ENCODE measurements at places on chromosomes 7 and 10.

DNA sequence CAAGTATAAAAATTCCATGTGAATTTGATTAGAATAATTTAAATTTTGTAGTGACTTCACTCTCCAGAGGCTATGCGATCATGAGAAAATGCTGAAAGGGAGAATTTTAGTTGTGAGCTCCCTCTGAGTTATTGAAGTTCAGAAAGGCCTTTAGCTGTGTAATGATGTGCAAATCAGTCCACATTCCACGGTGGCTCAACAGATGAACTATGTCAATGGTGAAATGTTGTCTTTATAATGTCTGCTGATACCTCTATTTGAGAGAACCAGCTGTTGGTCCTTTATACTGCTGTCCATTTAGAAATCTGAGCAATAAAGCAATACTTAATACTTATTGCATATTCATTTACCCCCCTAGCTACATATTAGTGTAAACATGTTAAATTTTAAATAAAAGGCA, 7.1 kb upstream of the ITGB8 start:
- DNase-seq: no peak

- DNase-seq: no peak
Observed at GRCh38 chr10:89785095-89785494, 83.7 kb downstream of the KIF20B start.

- DNase-seq: no peak
Observed at GRCh38 chr10:123559823-123560092, 106.4 kb upstream of the GPR26 start.

DNA sequence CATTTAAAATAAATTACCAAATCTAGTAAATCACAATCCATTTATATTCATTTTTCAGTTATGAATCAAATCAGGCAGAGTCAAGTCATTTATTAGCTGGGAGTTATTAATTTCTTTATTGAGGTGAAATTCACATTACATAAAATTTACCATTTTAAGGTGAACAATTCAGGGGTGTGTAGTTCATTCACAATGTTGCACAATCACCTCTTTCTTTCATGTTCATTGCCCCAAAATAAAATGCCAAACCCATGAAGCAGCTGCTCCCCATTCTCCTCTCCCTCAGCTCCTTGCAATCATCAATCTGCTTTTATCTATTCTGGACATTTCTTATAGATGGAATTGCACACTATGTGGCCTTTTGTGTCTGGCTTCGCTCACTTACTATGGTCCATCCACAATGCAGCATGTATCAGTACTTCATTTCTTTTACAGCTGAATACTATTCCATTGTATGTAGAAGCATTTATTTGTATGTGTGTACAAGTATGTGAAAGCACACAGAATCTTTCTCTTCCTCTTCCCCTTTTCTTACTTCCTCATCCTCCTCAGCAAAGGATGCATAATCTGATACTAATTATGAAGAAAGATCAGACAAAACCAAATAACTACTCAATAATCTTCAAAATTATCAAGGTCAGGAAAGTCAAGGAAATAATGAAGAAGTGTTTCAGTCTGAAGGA, 60.6 kb downstream of the LMBR1 start:
- no peak for DNase-seq

DNA sequence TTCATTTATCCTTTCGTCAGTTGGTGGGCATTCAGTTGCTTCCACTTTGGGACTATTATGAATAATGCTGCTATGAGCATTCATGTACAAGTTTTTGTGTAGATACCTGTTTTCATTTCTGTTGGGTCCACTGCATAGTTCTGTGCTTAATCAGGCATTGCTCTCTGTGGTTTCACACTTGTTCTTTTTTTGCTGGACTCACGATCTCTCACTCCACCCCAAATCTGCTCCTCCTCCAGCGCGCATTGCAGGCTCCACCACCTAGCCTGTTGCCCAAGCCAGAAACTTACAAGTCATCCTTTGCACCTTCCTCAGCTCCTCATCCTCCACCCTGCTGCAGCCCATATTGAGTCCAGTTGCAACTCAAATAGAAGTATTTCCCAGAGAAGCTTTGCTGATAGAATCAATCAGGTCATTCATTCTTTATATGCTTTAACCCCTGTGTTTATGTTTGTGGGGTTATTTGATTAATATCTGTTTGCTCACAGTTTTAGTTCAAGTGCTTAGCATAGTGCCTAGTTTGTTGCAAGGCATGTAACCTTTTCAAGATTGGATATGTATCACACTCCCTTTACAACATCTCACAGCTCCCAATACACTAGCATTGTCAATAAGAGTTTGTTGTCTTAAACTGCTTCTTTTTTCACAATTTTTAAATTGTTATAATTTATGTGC, 16.6 kb upstream of the AFAP1L2 start:
- no peak for DNase-seq

- peak; percentile 85 for DNase-seq
Observed at GRCh38 chr7:130363026-130363847, 17.1 kb upstream of the CPA1 start.

- DNase-seq: no peak
Observed at GRCh38 chr7:118615-119391, 73.6 kb upstream of the FAM20C start.

DNA sequence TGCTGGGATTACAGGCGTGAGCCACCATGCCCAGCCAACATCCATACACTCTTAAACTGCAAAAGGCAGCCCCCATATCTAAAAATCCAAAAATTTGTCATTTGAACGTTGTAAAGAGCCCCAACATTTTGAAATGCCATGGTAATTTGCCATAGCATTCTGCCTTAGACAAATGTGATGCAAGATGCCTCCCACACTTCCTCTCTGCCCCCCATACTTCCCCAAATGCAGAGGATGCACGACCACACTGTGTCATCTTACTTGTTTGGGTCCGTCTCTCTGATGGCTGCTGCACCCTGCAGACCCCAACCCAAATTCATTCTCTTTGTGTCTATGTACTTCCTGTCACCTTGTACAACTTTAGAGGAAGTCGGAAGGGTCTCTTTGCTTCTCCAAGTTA, 1125.6 kb upstream of the AUTS2 start:
- DNase-seq: no peak

DNA sequence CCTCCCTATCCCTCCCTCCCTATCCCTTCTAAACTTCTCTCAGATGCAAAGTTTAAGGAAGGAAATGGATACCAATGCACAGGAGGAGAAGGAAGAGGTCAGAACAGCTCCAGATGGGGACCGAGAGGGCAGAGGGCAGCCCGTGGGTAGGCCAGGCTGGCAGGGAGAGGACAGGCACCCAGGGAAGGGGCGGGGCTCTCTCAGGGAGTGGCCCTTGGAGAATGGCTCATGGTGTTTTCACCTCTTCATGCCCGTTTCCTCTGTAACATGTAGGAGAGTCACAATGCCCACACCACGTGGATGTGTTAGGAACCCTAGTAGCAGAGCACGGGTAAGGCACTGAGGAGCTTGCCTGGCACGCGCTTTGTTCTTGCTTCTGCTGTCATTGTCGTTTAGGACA, 264.5 kb downstream of the CELF2 start:
- DNase-seq: no peak

- no peak for DNase-seq
Observed at GRCh38 chr10:6875269-6875865, 295.3 kb upstream of the PRKCQ start.

- no peak for DNase-seq
Observed at GRCh38 chr10:99852481-99853213, 70.2 kb downstream of the ABCC2 start.

GRCh38 chr7:45048748-45049147, 40.0 kb downstream of the NACAD start:
- DNase-seq: no peak

DNA sequence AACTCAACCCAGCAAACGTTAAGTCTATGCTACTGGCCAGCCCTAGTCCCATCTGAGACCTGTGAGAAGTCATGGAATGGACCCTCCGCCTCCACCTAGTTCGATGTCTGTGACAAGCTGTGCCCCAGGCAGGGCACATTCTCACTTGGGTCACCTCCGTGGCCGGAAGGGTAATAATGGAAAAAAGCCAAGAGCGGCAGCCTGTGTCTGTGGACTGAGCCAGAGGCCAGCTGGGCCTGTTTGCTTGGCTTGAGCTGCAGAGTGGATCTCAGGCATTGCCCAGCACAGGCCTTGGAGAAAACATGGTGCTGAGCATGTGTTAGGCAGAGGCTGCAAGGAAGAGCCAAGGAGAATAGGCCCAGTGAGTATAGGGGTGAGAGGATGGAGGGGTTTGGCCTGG, 97.8 kb downstream of the GALNT17 start:
- no peak for DNase-seq

DNA sequence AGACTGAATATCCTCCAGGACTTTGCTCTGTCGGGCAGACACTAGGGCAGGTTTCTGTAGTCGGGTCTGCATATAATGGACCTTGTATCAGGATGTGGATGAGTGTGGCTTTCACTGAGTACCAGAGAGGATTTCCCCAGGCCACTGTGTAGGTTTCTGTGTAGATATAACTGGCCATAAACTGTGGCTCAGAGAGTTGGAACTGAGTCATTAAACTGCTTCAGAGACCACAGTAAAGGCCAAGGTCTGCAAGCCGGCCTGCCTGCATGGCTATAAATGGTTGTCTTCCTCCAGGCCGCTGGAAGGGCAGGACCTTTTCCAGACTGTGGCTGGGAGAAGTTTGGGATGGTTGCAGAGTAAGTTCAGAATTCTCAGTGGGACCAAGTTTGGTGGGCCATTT, 16.9 kb downstream of the ZNF92 start:
- peak; percentile 59 for DNase-seq

GRCh38 chr7:151524331-151524730, 4.6 kb upstream of the RHEB start:
- no peak for DNase-seq

GRCh38 chr10:26423722-26424121, 14.4 kb upstream of the APBB1IP start:
- no peak for DNase-seq

- DNase-seq: peak; percentile 44
Observed at GRCh38 chr7:157432957-157433576, 96.3 kb downstream of the DNAJB6 start.

DNA sequence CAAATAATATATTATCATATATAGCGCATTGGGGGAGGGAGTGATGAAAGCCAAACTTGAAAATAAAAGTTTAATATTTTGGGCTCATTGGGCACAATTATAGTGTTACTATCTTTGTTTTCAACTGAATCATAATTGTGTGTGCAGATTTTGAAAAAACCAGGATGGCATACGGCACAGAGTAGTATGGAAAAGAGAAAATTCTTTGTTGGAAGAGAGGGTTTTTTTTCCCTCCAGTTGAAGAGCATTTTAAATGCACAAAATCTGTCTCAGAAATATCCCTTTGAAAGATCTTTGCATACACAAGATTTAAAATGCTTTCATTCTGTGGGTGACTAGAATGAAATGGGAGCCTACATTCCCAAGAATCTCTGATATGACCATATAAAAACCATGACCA, 269.6 kb downstream of the EXOC4 start:
- DNase-seq: no peak

DNA sequence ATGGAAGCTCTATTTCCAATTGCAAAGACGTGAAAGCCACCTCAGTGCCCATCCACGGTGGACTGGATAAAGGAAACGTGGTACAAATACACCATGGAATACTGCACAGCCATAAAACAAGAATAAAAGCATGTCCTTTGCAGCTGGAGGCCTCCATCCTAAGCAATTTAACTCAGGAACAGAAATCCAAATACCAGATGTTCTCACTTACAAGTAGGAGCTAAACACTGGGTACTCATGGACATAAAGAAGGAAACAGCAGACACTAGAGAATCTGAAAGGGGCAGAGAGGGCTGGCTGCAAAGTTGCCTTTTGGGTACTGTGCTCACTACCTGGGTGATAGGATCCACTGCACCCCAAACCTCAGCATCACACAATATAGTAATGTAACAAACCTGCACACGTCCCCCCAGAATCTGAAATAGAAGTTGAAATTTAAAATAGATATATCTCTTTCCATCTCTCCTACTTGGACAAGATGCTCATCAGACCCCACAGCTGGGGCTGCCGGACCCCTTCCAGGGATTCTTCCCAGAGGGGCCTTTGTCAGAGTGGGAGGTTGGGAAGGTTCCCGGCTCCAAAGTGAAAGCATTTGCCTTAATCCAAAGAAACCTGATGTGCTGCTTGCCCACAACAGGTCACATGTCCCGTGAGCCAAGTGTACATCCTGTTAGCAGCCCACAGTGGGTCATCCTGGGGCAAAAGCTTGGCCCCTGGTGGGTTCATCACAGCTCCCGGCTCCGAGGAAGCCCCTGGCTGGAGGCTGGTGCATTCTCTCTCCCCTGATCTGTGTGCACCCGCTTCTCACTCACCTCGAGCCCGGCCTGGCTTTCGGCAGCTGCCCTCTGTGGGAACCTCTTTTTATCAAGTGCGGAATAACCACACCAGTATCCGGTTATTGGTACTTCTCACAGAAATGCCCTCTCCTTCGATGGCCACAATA, 172.3 kb upstream of the PPP2R2D start:
- no peak for DNase-seq

GRCh38 chr10:86644152-86644793, 10.1 kb upstream of the OPN4 start:
- DNase-seq: no peak

- no peak for DNase-seq
Observed at GRCh38 chr10:1200866-1201807, 145.0 kb downstream of the WDR37 start.

DNA sequence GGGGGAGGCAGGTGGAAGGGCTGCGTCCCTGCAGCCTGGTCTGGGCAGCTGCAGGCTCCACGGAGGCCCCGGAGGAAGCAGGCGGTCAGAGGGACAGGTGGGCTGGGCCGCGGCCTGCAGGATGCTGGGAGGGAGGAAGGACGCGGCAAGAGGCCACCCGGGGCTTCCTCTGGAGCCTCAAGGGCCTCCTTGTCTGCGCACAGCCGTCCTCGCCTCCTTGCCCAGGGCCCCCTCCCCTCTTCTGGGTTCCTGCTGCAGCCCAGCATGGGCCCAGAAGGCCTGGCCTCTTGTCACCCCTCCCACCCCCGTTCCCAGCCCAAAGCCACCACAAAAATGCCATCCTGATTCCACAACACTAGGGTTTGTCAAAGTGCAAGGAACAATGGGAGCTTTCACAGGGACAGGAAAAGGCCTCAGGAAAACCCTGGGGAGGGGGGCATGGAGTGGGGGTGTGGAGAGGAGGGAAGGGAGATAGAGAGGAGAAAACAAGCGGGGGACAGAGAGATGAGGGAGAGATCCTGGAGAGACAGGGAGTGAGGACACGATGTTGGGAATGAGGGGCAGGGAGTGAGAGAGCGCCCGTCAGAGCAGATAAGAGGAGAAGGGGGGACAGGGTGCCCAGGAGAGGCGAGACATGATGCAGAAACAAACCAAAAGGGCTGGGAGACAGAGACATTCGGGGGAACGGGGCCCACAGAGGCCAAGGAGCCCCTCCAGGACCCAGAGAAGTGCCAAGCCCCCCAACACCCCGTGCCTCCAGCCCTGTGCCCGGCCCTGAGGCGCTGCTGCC, 41.8 kb downstream of the ZCCHC24 start:
- DNase-seq: no peak

GRCh38 chr7:130595986-130596385, 72.6 kb downstream of the COPG2 start:
- DNase-seq: peak; percentile 18

DNA sequence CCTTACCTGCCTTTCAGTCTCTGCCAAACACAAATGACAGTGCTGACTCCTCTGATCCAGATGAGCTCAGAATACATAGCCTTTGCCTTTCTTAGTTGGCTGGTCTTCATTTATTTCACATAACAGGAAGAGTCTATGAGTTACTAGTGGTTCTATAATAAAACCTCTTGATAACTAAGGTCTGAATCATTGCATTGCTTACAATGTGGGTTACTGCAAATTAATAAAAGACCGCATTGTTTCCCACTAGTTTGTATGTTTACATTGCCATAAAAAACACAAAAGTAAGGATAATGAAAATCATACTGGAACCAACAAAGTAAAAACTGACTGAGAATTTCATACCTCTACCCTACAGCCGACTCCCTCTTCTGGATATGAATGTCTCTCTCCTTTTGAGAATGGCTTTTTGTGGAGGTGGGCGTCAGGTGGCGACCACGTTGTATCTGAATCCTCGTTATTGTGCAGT, 62.0 kb upstream of the AKR1E2 start:
- no peak for DNase-seq

All from adrenal gland (tissue), 19 donors.